ENCODE measurements at places on chromosomes 7 and 10.
A peak's percentile ranks its signal among the peaks of the same experiment; 100 is the strongest.

GRCh38 chr10:27723436-27723835 is 22.2 kb downstream of the MKX start:
- no peak for DNase-seq

DNA sequence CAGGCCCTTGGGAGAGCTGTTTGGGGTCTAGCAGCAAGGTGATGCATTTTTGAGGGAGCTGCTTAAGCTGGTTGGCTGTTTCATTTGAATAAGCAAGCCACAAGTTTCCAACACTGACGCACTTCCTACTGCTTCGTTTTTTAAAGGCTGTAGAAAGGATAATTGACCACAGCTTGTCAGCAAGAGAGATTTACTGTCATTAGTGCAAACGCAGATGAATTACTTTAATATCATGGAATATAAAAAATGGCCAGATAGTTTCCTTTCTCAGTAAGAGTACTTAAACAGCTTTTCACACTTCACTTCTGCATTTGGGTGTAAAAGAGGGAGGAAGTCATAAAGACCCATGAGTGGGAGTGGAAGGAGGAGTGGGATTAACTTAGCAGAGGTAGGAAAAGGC is 61.5 kb downstream of the FZD1 start:
- DNase-seq = no peak

DNA sequence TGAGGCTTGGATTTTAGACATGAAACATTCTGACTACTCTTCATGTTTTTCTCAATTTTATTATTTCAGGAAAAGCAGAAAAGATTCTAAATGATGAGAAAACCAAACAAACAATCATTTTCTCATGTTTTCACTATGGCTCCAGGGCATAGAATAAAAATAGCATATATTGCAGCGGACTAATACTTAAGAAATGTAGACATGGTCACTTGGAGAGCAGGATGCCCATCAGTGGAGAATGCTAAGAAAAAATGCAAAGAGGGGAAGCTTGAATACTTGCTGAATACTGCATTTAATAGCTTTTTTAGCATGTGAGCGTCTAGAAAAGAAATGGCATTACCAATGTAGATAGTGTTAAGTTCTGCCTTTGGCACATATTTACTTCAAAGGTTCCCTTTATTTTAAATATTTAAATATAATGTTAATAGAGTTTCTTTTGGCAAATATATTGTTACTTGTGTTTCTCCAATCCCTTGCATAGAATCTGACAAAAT is 107.9 kb downstream of the PPP1R17 start:
- DNase-seq = no peak

- DNase-seq = no peak
Measured at GRCh38 chr10:27534161-27534700, 30.1 kb downstream of the RAB18 start.

DNA sequence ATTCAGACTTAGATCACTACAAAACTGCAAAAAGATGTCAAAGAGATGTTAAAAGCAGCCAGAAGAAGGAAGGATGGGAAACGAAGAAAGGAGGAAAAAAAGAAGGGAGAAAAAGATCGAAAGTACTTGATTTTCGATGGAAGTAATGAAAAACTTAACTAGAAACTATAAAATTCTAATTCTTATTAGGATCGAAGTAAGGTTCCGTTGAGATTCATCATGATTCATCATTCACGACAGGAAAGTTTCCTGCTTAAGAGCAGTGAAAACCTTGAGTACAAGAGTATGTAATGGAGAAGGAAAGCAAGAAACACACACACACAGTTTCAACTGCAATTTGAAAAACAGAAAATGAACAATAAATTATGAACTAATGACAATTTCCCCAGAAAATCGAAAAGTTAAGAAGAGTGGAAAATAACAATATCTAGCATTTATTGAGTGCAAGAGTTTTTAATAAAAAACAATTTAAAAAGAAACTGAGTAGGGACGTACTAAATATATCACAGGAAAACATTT is 1.1 kb upstream of the ING3 start:
- no peak for DNase-seq

DNA sequence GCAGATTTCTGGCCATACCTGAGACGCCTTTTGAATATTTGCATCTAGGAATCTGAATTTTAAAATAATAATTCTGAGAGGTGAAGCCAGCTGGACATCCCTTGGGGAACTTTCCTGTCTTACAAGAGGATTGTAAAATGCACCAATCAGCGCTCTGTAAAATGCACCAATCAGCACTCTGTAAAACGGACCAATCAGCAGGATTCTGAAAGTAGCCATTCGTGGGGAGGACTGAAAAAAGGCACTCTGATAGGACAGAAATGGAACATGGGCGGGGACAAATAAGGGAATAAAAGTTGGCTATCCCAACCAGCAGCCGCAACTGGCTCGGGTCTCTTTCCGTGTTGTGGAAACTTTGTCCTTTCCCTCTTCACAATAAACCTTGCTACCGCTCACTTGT is 9.9 kb downstream of the PPIF start:
- no peak for DNase-seq

DNA sequence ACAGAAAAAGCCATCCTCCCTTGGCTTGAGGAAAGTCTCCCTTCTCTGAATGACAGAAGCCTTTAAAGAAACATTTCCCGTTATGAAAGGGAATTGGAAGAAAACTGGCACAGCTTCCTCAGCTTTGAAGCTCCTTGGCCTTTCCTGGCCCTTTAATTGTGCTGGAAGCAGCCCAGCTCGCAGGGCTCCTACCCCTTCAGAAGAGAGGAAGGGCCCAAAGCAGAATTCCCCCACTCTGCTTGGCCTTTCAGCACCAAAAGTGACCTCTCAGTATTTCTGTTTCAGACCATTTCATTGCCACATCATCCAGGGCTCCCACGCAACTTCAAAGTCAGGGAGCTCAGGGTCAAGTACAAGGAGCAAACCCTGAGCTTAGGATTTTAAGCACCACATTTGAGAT is 4.2 kb downstream of the AFAP1L2 start:
- DNase-seq = no peak

- DNase-seq = no peak
Measured at GRCh38 chr7:25918731-25919130, 233.3 kb upstream of the NFE2L3 start.

GRCh38 chr7:11748884-11749283 is 83.1 kb downstream of the THSD7A start:
- no peak for DNase-seq

GRCh38 chr7:19102884-19103283 is 14.6 kb downstream of the TWIST1 start:
- DNase-seq = no peak

GRCh38 chr7:113582471-113582870 is 336.3 kb downstream of the PPP1R3A start:
- no peak for DNase-seq

DNA sequence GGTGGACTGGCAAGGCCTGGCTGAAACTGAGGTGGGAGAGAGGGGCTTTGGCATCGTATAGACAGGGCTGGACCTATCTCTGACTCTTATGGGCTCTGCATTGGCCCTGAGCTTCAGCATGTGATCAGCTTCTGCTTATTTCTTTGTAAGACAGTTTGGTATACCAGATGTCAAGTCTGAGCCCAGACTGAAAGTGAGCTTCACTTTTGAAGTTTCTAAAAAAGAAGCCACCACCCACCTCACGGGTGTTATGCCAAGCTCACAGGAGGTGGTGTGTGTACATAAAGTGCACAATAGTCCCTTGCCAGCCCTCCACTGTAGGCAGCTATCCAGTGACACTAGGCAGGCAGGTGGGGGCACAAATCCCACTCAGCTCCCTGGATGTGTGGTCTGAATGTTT is 68.7 kb upstream of the SEPHS1 start:
- peak; percentile 24 for DNase-seq
